Inflammatory macrophage treated with lipopolysaccharide for 1 hour (primary cell): ENCODE measurements at places on chromosomes 1 and 21.

GRCh38 chr21:39155578-39155977, 27.7 kb downstream of the PSMG1 start:
- DNase-seq = no peak

DNA sequence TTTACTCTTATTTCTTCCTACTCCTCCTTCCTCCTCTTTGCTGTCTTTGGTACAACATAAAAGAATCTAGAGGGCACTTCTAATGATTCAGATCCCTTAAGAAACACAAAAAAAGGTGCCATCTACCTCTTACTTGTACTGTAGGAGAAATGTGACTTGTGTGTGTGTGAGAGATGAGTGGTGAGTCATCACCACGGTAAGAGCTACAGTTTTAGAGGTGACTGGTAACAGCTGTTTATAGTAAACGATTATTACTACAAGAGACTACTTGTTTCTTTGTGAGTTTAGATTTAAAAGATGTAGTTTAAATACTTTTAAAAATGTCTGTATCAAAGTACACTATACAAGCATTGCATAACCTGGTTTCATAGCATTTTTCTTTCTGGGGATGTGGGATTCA, 40.4 kb downstream of the SLC35D1 start:
- DNase-seq = no peak

- DNase-seq = no peak
These were observed 52.8 kb upstream of the SELENON start for GRCh38 chr1:25747046-25747719.

- DNase-seq = no peak
These were observed 290.7 kb downstream of the TM2D1 start for GRCh38 chr1:61434276-61434675.
